Stimulated activated CD4-positive, alpha-beta T cell treated with anti-CD3 and anti-CD28 coated beads, Interleukin-1b, Interleukin-23, amount 100 ng/mL, for 1 hour (primary cell): ENCODE measurements at places on chromosomes 7 and 10.

DNA sequence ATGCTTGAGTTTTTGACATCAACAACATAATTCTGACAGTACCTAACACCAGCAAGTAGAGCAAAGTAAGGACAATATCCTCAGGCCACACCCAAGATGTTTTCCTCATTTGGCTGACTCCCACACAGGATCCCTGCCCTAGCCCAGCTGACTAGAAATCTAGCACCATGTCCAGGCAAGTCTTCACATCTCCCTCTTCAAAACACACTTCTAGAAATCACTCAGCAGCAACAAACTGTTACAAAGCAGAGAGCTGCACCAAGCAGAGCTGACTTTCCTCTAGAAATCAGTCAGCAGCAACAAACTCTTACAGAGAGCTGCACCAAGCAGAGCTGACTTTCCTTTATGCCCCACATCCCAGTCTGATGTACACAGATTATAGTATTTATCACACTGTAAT lies 7.7 kb downstream of the TMEM168 start:
- no peak for DNase-seq

GRCh38 chr7:106982415-106982814 lies 62.1 kb upstream of the PRKAR2B start:
- DNase-seq: no peak

DNA sequence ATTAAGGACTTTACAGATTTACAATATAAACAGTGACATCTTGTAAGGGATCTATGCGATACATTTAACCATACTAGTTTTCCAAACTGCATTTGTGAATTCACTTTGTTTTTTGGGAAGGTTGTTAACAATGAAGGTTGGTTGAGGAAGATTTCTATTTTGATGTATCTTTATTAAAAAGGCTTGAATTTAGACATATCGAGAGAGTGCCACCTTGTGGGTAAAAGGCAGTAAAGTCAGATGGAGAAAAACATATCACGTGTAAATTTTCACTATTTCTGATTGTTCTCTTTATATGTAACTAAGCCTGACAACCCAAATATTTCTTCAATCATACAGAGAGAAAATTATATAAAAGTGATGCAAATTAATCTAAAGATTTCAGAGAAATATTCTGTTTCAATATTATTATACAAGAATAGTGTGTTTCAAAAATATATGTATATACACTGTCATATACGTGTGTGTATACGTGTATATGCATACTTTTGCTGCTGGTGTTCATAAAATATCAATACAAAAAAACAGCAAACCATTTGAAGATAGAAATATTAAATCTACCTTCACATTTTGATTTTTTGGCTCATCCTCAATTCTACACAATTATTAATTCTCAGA lies 988.6 kb downstream of the SORCS1 start:
- DNase-seq: no peak

DNA sequence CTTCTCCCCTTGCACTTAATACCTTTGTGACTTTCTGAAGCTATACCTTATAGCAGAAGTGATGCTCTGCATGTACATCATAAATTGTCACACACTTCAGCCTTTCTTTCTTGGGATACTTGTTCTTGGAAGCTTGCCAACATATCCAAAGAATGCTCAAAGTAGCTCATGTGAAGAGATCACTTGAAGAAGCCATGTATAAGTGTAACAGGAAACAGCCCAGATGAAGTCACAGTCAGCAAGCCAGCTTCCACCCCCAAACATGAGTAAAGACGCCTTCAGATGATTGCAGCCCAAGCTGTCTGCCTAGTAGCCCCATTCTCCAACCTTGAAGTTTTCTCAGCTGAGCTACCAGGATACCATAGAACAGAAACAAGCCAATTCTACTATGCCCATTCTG lies 50.9 kb downstream of the DGKB start:
- no peak for DNase-seq

- no peak for DNase-seq
These were observed 167.1 kb upstream of the TRIM24 start for GRCh38 chr7:138292951-138293350.

DNA sequence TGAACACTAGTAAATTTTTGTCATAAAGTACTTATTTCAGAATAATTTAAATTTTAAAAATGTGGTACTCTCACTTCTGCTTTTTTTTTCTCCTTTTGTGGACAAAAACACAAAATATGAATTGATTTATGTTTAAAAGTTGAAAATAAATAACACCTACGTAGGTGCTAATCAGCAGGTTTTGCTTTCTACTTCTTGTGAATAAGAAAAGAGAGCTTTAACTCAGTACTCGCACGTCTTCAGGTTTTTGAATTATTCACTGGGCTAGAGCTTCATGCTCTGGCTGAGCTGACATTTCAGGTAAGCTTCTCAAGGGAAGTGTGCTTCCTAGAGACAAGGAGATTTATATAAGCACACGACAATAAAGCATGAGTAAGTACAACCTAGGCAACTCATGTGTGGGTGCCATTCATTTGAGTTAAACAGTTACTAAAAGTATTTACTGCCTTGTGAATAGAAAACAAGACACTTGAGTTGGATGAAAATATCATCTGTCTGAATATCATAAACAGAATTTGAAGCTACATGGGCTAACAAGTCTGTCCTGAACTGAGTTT lies 190.0 kb upstream of the POT1 start:
- DNase-seq: no peak

- no peak for DNase-seq
These were observed 12.4 kb downstream of the PTPRZ1 start for GRCh38 chr7:121885166-121885920.

GRCh38 chr10:11716686-11717085 lies 25.5 kb upstream of the ECHDC3 start:
- no peak for DNase-seq

- DNase-seq: no peak
These were observed 2.9 kb downstream of the CLEC5A start for GRCh38 chr7:141943846-141944245.

GRCh38 chr10:129042776-129043595 lies 424.1 kb upstream of the MGMT start:
- no peak for DNase-seq

GRCh38 chr10:107741971-107742370 lies 577.5 kb upstream of the SORCS1 start:
- no peak for DNase-seq

GRCh38 chr10:79061441-79062315 lies 7.1 kb upstream of the ZMIZ1 start:
- DNase-seq: no peak

- DNase-seq: no peak
These were observed 18.1 kb downstream of the BAZ1B start for GRCh38 chr7:73504017-73504416.

DNA sequence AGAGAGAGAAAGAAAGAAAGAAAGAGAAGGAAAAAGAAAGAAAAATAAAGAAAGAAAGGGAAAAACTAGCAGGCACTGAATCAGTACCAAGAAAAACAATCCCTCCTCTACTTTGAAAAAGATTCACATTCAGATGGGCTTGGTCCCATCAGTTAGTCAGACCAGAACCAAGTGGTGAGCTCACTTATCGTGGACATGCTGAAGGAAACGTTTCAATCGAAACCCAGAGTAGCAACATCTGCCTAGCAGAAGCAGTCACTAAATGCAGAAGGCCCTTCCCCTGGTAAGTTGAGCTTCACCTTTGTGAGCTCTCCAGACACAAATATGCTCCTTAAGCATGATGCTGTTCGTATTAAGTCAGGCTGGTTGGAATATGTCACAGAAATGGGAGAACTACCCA lies 167.7 kb downstream of the TRIL start:
- DNase-seq: no peak

DNA sequence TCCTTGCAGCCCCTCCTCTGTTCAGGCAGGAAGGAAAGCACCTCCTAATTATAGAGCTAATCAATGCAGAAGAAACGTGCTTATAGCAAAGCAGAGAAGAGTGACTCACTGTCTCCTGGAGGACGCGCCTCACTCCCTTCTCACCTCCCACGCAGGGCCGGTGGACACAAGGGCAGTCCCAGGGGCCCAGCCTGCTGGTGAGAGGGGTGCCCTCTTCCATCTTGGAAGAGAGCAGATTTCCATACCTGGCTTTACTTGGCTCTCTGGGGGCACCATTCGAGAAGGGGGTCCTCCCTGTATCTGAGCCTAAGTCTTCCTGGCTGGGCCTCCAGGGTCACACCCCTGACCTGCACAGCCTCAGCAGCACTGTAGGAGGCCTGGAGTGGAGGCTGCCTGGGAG lies 55.8 kb downstream of the RASGEF1A start:
- no peak for DNase-seq
